ENCODE measurements at places on chromosomes 1 and 21. TPM values are rescaled to one million over a fixed set of nuclear protein-coding genes. Genes with fewer than 3 reads are reported as not detected.
A peak's percentile ranks its signal among the peaks of the same experiment; 100 is the strongest.

Gene KCND3
- total RNA-seq: 48.1 TPM

Gene IER5
- total RNA-seq: 22.0 TPM

Gene RALGPS2
- 15.8 TPM for total RNA-seq

Gene TRIM67
- under 0.01 TPM for total RNA-seq

Gene PTPRC
- 8.4 TPM for total RNA-seq

Gene LCK
- 0.42 TPM for total RNA-seq

Gene CATSPERE
- total RNA-seq: 3.5 TPM

Gene KIAA1614
- 15.8 TPM for total RNA-seq

Gene CLCNKB
- 0.34 TPM for total RNA-seq

Gene P3H1
- total RNA-seq: 25.3 TPM

Gene CHODL
- total RNA-seq: 2.9 TPM

Gene OR2L3
- total RNA-seq: not detected

Gene CR1L
- total RNA-seq: not detected

Gene NUP210L
- total RNA-seq: not detected

Gene B4GALT2
- 45.3 TPM for total RNA-seq

Gene SPRR2G
- total RNA-seq: not detected

Gene FAAH
- total RNA-seq: 6.8 TPM

DNA sequence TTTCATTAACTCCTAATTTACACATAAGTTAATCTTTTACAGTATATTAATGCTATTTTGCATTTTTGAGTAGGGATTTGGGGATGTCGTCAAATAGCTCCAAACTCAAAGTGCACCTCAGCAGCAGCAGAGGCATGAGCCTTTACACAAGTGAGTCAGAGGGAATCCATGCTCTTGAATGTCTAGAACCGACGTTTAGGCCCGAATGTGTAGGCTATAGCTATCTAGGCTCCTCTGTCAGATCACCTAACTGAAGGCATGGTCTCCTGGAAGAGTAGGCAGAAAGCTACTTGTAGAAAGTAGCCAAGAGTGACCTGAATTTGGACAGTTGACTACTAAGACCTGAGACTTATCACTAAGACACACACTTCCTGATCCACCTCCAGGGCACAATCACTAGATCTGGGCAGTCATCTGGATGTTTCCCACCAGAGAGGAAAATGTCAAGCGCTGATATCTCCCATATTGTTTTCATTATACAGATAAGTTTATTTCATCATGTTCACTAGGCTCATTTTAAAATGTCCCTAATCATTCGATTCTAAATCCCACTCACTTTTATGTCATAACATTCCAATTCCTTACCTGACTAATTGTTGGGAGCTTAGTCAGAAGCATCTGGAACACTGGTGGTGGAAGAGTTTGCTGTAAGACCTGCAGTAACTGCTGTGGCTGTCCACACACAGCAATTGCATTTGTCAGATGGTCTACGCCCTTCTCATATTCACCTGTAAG, 15.3 kb downstream of the TOMM20 start:
- no peak for DNase-seq

- DNase-seq: no peak
These were observed 53.4 kb downstream of the MACO1 start for GRCh38 chr1:25484096-25484495.

GRCh38 chr1:40344597-40344996, 27.5 kb upstream of the COL9A2 start:
- DNase-seq: no peak

DNA sequence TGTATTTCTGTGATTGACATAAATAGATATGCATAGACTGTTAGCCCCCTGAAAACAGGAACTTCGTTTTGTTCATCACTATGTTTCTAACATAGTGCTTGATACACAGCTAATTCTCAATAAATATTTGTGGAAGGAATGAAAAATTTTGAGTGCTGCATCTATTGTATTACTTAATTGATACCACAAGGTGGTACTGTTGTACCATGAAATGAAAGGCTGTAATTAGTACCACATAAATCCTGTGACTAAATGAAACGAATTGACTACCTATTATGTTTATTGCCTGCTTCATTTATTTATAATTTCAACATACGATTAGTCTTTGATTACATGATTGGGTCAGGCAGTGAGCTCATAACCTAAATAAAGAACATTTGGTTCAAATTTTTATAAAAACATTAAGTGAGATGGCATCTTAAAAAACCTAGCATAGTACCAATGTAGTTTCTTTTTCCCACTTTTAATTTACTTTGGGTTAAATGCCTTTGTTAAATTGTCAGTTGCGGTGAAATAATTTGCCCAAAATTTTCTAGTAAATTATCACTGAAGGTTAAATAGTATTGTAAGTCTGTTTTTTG, 15.0 kb upstream of the TGFB2 start:
- no peak for DNase-seq

GRCh38 chr1:94999456-95000131, 72.7 kb upstream of the CNN3 start:
- no peak for DNase-seq

DNA sequence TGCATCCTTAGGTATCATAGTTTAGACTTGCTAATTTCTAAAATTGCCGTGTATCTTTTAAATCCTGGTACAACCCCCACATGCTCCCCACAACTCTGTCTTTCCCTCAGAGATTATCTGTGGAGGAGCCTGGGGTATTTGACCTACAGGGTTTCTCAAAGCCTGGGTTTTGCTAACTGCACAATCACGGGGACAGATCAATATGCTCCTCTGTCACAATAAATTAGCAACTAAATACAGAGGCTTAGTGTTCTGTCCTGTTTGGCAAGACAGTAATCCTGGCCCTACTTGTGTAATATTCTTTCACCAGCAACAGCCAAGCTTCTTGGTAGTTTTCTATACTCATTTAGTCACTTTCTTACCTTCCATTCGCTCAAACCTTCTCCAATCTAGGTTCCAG, 8.5 kb downstream of the ECHDC2 start:
- no peak for DNase-seq

- no peak for DNase-seq
These were observed 2.5 kb downstream of the PHLDA3 start for GRCh38 chr1:201466492-201466891.

DNA sequence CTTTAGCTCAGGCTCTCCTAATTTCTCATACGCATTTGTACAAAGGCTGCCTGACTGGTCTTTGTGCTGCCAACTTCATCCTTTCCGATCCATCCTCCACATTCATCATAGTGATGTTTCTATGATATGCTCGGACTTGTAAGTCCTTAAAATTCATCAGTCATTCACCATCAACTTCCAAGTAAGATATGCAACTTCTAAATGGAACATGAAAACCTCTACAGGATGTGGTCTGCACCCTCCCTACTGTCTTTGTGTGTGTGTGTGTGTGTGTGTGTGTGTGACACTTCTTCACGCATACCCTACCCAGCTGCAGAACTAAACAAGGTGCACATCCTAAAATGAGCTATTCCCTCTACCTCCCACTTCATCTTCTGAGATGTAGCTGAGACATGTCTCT, 397.9 kb upstream of the NR5A2 start:
- DNase-seq: no peak

GRCh38 chr1:228162286-228163006, 3.2 kb upstream of the IBA57 start:
- no peak for DNase-seq

- no peak for DNase-seq
These were observed 19.6 kb downstream of the OLIG1 start for GRCh38 chr21:33089395-33090119.

GRCh38 chr1:209873067-209873799, 45.5 kb downstream of the UTP25 start:
- no peak for DNase-seq

GRCh38 chr1:41917835-41918449, 780 bp downstream of the HIVEP3 start:
- peak; percentile 29 for DNase-seq

- DNase-seq: no peak
These were observed 35.2 kb downstream of the SPEN start for GRCh38 chr1:15882665-15883064.

GRCh38 chr1:219434285-219434922, 178.5 kb downstream of the ZC3H11B start:
- DNase-seq: no peak

DNA sequence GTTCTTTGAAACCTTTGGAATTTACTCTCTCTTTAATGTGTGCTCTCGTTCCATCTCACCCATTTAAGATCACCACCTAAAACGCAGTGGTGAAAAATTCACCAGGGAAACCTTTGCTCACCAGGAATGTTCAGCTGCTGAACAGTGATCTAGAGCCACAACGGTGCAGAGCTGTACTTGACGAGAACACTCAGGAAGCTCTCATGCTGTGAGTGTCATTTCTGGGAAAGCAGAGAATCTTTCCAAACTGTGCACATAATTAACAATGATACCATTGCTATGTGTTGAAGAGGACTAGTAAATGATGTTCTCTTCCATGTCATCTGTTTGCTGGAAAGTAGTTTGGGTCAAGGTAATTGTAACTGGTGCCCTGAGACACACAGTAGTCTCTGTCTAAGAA, 117.1 kb downstream of the ZZZ3 start:
- DNase-seq: no peak

DNA sequence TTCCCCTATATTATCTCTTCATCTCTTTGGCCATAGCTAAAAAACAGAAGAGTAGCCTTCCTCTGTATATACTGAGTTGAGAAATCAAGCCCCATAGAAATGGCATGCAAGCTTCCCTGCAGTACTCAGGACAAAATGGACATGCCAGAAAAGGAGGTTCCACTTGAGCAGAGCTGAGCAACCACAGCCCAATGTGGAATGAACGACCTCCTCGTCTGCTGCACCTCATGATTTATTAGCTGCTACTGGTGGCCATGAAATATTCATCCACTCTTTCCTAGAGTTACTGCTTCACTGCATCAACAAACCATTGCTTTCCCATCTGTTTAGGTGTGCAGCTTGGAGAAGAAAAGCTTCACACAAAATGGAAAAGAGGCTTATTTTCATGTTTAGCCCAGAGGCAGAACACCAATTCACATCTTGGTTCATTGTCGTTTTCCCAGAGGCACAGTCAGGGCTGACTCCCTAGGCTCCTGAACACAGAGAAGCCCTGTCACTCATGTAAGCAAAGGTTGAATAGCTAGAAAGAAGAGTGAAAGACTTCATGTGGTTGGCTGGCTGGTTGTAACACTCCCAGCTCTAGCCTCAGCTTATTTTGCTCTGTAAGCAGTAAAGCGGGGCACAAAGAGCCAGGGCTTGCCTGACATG, 148.0 kb downstream of the TSEN15 start:
- DNase-seq: no peak

DNA sequence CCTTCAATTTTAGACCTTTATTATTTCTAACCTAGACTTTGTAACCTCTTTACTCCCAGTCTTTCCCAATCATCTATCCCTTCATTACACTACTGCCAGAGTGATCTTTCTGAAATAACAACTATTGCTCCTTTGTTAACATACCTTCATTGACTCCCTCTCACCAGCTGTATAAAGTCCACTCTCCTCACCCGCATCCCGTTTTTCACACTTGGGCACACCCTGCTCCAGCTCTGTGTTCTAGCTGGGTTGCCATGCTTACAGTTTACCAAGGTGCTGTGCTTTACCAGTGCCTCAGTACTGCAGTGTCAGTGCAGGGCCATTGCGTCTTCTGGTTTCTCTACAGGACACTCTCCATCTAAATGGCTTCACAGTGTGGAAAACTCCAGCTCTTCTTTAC, 148.2 kb downstream of the NFIA start:
- DNase-seq: no peak

DNA sequence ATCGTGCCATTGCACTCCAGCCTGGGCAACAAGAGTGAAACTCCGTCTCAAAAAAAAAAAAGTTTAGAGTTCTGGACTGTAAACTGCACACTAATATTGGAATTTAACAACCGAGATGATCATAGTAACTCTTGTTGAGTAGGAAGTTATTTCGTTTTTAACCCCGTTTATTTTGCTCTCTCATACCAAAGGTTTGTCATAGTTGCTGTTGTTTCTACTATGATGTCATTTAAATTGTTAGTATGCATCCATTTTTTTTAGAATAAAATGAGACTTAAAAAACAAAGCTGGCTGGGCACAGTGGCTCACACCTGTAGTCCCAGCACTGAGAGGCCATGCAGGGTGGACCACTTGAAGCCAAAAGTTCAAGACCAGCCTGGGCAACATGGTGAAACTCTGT, 49.3 kb downstream of the DOP1B start:
- DNase-seq: no peak

GRCh38 chr21:41222247-41223068, 54.5 kb downstream of the BACE2 start:
- no peak for DNase-seq

- DNase-seq: no peak
These were observed 26.0 kb downstream of the PTP4A2 start for GRCh38 chr1:31911994-31912780.

- DNase-seq: no peak
These were observed 43.1 kb downstream of the PTPRU start for GRCh38 chr1:29279406-29279805.

DNA sequence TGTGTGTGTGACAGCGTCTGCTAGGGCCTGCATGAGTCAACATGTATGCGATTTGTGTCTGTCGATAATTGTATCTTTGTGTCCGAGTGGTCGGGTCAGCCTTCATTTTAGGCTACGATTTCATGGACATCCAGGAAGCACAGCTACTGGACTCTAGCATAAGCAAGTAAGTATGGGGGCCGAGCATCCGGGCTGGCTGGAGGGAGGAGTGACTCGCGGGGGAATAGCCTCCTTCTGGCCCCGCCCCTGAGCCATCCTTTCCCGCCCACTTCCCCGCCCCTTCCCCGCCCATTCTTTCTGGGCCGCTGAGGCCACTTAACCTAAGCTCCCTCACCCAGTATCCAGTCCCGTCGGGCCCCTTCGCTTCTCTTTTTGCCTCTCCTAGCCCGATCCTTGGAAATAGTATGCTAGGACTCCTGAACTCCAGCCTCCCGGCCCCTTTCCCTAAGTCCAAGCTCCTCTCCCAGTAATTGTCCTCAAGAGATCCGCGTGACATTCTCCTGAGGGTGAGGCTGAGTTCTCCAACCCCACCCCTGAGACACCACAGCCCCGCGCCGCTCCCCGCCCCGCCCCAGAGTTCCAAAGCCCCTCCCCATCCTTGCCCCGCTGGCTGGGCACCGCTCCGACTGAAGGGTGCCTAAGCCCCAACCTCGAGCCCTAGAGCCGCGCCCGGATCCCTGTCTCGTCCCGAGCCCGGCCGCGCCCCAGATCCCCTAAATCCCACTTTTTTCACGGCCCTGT, 1.2 kb downstream of the MAP3K6 start:
- peak; percentile 99 for DNase-seq

- no peak for DNase-seq
These were observed 107.9 kb downstream of the RUNX1 start for GRCh38 chr21:34941162-34941561.

- no peak for DNase-seq
These were observed 6.3 kb downstream of the HPCA start for GRCh38 chr1:32892368-32893197.

- DNase-seq: no peak
These were observed 193.6 kb upstream of the KAZN start for GRCh38 chr1:14404862-14405301.

GRCh38 chr1:150002217-150002616, 8.3 kb downstream of the OTUD7B start:
- DNase-seq: no peak

- no peak for DNase-seq
These were observed 11.1 kb downstream of the ECE1 start for GRCh38 chr1:21278860-21279845.

Data from esophagus muscularis mucosa (tissue), 4 donors.